ENCODE measurements at places on chromosomes 13 and 19. TPM values are rescaled to one million over a fixed set of nuclear protein-coding genes. Genes with fewer than 3 reads are reported as not detected.

The CGB7 gene
- not detected for total RNA-seq

The SIGLEC12 gene
- not detected for total RNA-seq

The CEACAM1 gene
- 1.9 TPM for total RNA-seq

The EPS8L1 gene
- 0.62 TPM for total RNA-seq

The VWA8 gene
- 36.0 TPM for total RNA-seq

The DCUN1D2 gene
- total RNA-seq: 67.6 TPM

The TJP3 gene
- total RNA-seq: not detected

The GZMM gene
- total RNA-seq: 1.5 TPM

The ANGPTL8 gene
- not detected for total RNA-seq

The PIN1 gene
- 188 TPM for total RNA-seq

The LILRB5 gene
- 0.63 TPM for total RNA-seq

The GRIN2D gene
- total RNA-seq: 2.5 TPM

The SMIM24 gene
- total RNA-seq: 4.7 TPM

The CGB8 gene
- total RNA-seq: not detected

The PRTN3 gene
- total RNA-seq: not detected

The ATP8B3 gene
- 0.44 TPM for total RNA-seq

The DKKL1 gene
- not detected for total RNA-seq

The ZMYM5 gene
- total RNA-seq: 24.1 TPM

The KLK4 gene
- total RNA-seq: not detected

The B3GLCT gene
- 12.4 TPM for total RNA-seq

The NKPD1 gene
- 0.54 TPM for total RNA-seq

The ZNF574 gene
- 14.1 TPM for total RNA-seq

The LMO7 gene
- total RNA-seq: 108 TPM

The AZU1 gene
- not detected for total RNA-seq

The IL12RB1 gene
- total RNA-seq: 1.7 TPM

The RGCC gene
- 104 TPM for total RNA-seq

The GRAMD1A gene
- 66.4 TPM for total RNA-seq

The PRODH2 gene
- total RNA-seq: not detected

The PTBP1 gene
- total RNA-seq: 59.8 TPM

The FAM216B gene
- not detected for total RNA-seq

The FRY gene
- total RNA-seq: 85.2 TPM

The N4BP2L1 gene
- 56.2 TPM for total RNA-seq

The HMGB1 gene
- 201 TPM for total RNA-seq

The TBXA2R gene
- 1.3 TPM for total RNA-seq

The SKA3 gene
- 1.7 TPM for total RNA-seq

The WASF3 gene
- total RNA-seq: 203 TPM

The NEK5 gene
- total RNA-seq: 1.6 TPM

The C1QTNF9B gene
- total RNA-seq: not detected

The ATP4A gene
- 1.3 TPM for total RNA-seq

The SULT2A1 gene
- total RNA-seq: not detected

The CD22 gene
- total RNA-seq: 94.6 TPM

The MAP4K1 gene
- total RNA-seq: 7.1 TPM

The MBD3L2 gene
- not detected for total RNA-seq

The ZNF101 gene
- total RNA-seq: 6.9 TPM

The CYP2S1 gene
- total RNA-seq: 0.99 TPM

The ELSPBP1 gene
- total RNA-seq: not detected

The PABPC3 gene
- 0.28 TPM for total RNA-seq

The ZNF649 gene
- 18.8 TPM for total RNA-seq

The ZFR2 gene
- total RNA-seq: 43.2 TPM

The CUL4A gene
- total RNA-seq: 41.4 TPM
